Activated CD8-positive, alpha-beta memory T cell treated with anti-CD3 and anti-CD28 coated beads for 1 hour (primary cell): ENCODE measurements at places on chromosomes 1 and 21.

DNA sequence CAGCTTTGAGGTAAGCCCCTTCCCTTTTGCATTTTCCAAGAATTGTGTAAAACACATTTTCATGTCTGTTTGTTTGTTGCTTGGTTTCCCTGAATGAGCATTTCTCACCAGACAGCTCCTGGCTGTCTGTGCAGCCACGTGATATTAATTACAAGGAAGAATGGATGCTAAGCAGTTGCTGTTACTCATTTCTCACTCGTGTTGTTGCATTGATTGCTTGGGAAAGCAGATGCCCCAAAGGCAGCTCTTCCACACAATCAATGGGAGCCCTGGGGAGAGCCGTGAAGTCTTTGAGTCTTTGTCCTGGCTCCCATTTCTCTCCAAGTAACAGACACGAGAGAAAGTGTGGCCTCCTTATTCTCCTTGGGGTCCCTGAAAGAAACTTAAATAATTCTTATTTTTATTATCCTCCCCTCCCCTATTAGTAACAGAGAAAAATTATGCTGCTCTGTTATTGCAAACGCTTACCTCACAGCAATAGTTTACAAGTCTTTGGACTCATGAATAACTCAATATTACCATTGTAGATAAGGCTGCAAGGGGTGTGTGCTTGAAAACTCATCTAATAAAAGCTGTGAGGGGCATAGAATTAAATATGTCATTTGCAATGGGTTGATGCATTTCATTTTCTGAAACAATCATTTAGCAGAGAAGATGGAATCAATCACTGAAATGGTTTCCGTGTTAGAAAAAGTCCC is 127.7 kb upstream of the CAMK1G start:
- no peak for DNase-seq

- DNase-seq: no peak
Measured at GRCh38 chr1:64857347-64857746, 109.0 kb downstream of the JAK1 start.

DNA sequence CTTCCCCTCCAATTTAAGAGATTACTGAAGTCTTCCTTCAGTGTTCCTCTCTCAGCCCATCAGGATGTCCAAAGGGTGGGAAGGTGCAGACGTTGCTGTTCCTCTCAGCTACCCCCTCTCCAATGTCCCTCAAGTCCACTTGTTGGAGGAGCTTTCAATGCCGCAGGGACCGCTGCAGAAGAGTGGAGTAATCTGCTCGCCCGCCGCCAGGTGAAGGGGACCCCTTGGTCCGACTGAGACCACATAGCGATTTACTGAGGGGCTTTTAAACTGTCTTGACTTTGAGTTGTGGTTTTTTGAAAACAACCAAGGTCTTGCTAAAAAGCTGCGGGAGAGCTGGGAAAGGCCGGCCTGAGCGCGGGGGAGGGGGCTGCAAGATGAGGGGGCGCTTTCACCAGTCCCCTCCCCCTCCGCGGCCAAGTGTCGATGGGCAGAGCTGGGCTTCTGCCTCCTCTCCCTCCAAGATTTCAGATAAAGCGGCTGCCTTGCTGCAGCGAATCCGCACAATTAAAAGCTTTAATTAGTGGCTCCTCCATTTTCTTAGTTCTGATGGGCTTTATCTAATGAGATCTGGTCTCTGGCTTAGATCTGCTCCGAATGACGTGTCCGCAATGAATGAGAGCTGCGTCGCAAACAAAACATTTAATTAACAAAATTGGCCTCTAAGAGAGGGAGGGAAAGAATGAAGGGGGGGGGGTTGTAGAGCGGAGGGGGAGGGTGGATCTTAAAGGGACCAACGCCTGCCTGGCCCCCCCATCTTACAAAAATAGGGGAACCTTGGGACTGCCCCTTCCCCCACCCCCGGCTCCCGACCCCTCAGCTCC is 5.9 kb downstream of the LMO4 start:
- DNase-seq: peak; percentile 1

- no peak for DNase-seq
Measured at GRCh38 chr1:37001703-37002102, 32.6 kb downstream of the GRIK3 start.

DNA sequence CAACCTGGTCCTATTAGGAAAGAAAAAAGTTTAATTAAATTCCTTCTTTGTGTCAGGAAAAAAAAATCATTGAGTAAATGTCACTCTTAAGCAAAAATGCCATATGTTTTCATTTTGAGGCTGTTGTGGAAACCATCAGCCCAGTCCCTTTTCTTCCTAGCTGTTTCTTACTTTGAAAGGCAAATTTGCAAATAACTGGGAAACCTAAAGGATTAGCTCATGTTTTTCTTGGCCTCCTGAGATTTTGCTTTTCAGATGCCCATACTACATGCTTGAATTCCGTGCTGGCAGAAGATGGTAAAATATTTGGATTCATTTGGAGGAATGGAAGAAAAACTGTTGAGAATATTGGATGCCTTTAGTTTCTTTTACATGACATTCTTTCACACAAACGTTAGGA is 182.1 kb upstream of the ADAMTS5 start:
- DNase-seq: no peak

DNA sequence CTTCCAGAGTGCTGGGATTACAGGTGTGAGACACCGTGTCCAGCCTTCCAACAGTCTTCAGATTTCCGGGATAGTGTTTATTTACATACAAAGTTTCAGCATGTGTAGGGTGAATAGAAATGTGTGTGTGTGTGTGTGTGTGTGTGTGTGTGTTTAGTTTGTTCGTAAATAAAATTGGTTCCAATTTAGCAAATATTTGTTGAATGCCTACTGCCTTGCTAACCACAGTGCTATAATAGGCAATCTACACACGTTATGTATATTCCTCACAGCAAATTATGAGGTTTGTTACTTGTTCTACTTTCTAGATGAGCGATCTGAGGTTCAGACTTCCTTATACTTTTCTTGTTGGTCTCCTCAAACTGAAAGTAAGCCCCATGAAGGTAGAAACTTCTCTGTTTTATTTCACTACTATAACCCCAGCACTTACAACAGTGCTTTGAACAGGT is 32.8 kb upstream of the EPS15 start:
- no peak for DNase-seq

GRCh38 chr1:196462086-196462485 is 146.2 kb downstream of the KCNT2 start:
- DNase-seq: no peak

GRCh38 chr21:43751955-43752591 is 24.0 kb downstream of the CSTB start:
- DNase-seq: no peak

GRCh38 chr1:190551638-190552037 is 74.0 kb upstream of the BRINP3 start:
- no peak for DNase-seq

DNA sequence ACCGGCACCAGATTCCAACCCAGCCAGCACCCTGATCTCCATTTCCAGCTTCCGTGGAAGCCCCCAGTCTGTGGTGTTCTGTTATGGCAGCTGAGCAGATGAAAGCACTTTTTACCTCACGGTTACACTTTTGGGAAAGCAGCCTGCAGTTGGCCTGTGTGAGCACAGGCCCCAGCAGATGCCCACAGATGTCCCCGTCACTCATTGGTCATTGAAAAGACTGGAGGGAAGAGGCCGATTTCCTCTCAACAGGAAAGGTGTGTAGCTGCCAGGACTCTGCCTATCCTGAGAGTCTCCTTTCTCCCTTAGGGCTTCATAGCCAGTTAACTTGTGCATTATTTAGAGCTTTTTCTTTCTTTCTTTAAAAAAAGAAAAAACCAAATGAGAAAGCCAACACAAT is 123.0 kb downstream of the PCBP3 start:
- DNase-seq: no peak

DNA sequence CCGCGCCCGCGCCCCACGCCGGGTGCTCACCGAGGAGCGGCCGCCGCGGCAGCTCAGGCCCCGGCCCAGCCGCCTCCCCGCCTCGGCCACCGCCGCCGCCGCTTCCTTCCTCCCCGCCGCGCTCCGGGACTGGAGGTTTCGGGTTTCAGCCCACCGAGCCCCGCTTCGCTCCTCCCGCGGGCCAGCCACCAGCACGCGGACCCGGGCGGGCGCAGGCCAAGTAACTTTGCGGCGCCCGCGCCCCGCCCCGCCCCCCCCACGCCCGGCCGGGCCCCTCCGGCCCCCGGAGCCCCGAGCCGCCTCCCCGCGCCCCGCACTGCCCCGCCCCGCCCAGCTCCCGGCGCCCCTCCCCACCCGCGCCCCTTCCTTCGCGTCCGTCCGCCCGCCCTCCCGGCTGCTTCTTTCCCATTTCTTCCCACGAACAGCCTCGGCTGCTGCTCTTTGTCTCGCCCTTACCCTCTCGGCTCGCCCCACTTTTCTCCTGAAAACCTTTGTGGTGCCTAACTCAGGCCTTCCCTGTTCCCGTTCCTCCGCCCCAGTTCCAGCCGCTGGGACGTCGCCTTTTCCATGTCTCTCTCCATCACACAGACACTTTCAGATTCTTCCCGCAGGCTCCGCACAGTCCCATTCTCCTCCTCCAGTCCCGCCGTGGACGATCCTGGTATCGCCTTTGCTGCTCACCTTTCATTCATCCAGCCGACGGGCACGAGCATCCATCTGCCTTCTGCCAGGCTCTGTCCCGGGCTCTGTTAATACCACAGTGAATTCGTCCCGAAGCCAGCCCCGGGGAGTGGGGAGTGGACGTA is at the start of gene GPR161:
TSS of gene GPR161 (minus strand) at position 222 of the 806 bp plus-strand sequence. CDS start 32,080 bp downstream, outside the sequence.
- no peak for DNase-seq

DNA sequence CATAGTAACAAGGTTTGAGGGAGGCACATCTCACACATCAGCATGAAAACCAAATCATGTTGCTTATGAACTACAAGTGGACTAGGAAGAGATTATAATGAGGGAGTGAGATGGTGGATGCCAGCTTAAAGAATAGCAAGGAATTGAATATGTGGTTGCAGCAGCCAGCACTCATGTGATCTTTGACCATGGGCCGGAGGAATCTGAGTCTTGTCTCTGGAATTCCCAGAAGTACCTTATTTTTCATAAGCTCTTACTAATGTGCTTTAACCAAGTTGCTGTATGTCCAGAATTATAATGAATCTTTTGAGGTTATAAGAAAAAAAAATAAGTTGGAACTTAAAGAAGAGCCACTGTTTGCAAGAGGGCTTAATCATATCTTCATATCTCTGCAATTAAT is 97.0 kb downstream of the DISP1 start:
- DNase-seq: no peak

GRCh38 chr1:85605484-85606413 is 25.2 kb downstream of the CCN1 start:
- DNase-seq: no peak

DNA sequence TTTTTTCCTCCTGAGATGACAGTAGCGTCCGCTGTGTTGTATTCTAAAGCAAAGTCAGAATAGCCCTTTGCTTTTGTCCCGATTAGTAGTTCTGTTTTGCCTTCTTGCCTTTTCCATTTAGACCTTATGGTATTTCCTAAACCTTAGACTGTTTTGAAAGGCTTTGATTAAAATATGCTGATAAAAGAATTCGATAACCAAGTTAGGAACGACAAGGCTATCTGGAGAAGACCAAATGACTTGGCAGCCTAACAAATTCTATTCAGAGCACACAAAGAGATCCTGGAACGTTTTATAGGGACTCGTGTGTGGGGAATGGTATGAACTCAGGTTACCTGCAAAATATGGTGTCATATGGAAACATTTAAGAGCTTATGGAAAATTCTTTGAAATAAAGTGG is 42.9 kb downstream of the NFIA start:
- DNase-seq: no peak

DNA sequence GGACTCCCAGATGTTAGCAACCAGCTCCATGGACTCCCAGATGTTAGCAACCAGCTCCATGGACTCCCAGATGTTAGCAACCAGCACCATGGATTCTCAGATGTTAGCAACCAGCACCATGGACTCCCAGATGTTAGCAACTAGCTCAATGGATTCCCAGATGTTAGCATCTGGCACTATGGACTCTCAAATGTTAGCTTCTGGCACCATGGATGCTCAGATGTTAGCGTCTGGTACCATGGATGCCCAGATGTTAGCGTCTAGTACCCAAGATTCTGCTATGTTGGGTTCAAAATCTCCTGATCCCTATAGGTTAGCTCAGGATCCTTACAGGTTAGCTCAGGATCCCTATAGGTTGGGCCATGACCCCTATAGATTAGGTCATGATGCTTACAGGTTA is 8.8 kb downstream of the SON start:
- DNase-seq: no peak

DNA sequence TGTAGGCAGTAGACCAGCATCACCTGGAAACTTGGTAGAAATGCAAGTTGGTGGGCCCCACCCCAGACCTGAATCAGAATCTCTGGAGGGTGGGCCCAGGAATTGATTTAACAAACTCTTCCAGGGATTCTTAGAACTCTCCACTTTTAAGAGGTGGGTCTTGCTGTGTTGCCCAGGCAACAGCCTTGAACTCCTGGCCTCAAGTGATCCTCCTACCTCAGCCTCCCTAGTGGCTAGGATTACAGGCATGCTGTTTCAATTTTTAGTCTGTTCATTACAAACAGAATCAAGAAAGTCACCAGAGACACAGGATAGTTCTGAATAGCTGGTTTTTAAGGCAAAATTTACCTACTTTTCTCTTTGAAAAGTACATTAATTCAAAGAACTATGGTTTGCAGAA is 31.2 kb downstream of the NCF2 start:
- no peak for DNase-seq
